Stimulated activated naive CD4-positive, alpha-beta T cell (primary cell): ENCODE measurements at places on chromosomes 7 and 10.

- no peak for DNase-seq
These were observed 97.2 kb downstream of the JAZF1 start for GRCh38 chr7:28083164-28083997.

- DNase-seq = no peak
These were observed 27.1 kb downstream of the MET start for GRCh38 chr7:116698930-116699721.

GRCh38 chr10:5549462-5550249 is 24.9 kb downstream of the CALML3 start:
- no peak for DNase-seq

DNA sequence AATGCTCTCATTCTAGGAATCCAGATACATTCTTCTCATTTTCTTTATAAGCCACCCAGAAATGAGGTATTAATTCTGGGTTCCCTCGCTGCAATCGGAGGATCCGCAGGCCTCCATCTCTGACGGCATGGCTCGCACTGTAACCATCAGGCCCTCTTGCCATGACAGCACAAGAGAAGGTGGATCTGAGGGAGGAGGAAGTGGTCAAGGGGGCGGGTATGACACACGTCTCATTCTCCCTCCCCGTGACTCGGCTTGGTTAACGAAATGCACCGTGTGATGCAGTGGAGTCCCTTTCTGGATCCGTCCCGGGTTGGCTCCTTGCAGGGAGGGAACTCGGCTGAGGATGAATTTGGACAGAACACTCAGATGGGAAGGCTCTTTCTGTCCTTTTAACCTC is 280.2 kb downstream of the TCERG1L start:
- no peak for DNase-seq

DNA sequence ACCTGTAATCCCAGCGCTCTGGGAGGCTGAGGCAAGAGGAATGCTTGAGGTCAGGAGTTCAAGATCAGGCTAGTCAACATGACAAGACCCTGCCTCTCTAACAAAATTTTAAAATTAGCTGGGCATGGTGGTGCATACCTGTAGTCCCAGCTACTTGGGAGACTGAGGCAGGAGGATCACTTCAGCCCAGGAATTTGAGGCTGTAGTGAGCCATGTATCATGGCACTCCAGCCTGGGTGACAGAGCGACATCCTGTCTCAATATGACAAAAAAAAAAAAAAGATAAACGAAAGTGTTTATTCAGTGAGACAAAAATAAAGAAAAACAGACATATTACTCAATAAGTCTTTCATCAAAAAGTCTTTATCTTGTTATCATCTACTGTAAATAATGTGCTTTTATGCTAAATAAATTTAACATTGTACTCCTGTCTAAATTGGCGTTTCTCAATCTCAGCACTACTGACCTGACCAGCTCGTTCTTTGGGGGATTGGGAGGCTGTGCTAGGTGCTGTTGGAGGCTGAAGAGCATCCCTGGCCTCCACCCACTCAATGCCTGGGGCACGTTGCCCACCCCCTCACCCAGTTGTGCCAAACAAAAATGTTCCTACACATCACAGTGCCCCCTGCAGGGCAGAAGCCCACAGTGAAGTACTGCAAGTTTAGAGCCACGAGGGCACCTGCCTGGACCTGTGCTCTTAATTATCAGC is 57.7 kb downstream of the NCAPG2 start:
- no peak for DNase-seq
